Bronchial epithelial cell (primary cell): ENCODE measurements at places on chromosomes 12 and 14.

DNA sequence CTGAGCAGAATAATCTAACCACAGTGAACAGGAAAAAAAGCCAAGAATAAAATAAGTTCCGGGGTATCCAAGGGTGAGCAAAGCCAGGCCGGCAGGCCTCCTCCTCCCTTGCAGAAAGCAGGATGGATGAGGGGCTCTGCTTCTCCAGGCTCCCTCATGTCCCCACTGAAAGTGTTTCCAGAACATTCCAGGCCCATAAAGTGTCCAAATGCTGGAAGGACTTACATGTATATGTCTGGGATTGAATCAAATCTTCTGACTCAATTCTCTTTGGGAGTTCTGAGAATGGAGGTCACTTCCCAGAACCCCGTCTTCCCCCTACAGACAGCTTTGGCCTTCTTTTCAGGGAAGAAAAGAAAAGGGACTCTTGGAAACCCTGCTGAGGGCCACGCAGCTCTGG is 25.0 kb upstream of the BDKRB1 start:
- no peak for DNase-seq

DNA sequence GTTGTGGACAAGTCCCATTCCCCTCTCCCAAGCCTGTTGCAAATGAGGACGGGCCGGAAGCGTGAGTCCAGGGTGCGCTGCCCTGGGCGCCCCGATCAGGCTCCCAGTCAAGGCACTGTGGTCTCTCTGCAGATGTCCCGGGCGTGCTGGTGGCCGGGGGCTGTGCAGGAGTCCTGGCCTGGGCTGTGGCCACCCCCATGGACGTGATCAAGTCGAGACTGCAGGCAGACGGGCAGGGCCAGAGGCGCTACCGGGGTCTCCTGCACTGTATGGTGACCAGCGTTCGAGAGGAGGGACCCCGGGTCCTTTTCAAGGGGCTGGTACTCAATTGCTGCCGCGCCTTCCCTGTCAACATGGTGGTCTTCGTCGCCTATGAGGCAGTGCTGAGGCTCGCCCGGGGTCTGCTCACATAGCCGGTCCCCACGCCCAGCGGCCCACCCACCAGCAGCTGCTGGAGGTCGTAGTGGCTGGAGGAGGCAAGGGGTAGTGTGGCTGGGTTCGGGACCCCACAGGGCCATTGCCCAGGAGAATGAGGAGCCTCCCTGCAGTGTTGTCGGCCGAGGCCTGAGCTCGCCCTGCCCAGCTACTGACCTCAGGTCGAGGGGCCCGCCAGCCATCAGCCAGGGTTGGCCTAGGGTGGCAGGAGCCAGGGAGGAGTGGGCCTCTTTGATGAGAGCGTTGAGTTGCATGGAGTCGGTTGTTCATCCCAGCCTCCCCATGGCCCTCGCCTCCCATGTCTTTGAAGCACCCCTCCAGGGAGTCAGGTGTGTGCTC is 6.3 kb downstream of the SLC25A47 start:
- no peak for DNase-seq

DNA sequence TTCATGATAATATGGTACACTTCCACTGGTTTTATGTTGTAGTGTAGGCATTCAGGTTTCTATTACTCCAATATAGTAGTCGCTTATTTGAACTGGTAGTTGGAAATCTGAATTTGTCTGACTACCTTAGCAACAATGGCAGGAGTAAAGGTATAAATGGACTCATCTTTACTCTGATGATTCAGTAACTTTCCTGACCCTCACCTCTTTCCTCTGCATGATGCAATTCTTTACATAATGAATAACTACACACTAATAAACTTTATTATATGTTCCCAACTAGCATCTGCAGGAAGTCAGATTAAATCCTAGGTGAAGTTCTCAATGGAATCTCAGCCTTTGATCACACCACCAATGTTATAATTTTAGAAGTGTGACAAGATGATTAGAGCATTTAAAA is 70.5 kb upstream of the ATP2B1 start:
- DNase-seq, result peak; percentile 83

DNA sequence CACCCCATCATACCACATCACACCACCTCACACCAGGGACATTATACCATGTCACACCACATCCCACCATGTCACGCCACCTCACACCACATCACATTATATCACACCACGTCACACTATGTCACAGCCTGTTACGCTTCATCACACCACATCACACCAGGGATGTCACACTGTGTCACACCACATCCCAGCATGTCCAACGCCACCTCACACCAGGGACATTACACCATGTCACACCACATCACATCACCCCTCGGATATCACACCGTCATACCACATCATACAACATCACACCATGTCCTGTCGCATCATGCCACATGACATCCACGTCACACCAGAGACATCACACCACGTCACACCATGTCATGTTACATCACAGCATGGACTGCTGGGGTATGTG is 235.5 kb downstream of the TMEM121 start:
- DNase-seq, result no peak

DNA sequence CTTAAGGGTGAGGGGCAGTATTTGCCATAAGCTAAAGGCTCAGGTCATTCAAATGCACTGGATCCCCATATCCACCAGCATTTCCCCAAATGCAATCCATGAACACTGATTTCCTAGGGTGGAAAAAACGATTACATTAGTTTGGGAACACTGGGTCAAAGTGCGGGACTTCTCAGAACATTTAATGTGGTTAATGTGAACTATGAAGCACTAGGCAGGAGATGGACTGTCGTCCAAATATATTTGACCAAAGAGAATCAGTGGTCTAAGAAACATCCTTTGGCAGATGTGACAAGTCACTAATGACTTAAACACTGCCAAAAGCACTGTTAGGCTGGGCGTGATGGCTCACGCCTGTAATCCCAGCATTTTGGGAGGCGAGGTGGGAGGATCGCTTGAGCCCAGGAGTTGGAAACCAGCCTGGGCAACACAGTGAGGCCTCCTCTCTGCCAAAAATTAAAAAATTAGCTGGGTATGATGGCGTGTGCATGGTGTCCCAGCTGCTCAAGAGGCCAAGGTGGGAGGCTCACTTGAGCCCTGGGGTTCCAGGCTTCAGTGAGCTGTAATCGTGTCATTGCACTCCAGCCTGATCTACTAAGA is 205.4 kb downstream of the CALM1 start:
- no peak for DNase-seq

DNA sequence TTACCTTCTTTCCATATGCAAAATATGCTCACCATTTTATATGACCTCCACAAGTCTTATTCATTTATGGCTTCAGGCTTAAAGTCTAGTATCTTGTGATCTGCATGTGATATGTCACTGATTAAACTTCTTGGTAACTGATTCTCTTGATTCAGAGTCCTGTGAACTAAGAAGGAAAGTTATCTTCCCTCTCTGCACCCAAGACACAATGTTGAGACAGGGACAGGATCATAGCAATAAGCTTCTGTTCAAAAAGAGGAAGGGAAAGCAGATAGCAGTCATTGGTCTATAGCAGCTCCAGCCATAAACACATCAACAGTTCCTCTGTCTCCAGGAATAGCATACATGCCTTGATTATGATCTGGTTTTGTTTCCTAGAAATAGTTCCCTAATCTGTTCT is 103.1 kb downstream of the UNC79 start:
- DNase-seq, result no peak

DNA sequence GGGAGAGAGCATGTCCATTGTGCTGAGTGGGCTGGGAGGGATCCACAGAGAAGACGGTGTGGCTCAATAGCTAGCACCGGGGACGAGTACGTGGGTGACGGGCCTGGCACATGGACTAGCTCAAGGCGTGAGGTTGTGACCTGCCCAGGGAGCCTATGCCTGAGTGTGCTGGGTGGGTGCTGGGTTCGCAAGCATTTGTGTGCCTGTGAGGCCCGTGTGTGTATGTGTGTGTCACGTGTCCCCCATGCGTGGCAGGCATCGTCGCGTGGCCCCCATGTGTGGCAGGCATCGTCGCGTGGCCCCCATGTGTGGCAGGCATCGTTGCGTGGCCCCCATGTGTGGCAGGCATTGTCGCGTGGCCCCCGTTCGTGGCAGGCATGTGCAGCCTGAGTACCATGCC is 109.2 kb downstream of the TMEM121 start:
- no peak for DNase-seq

- DNase-seq, result peak; percentile 70
Observed at GRCh38 chr14:98877065-98877464, 394.9 kb downstream of the BCL11B start.

DNA sequence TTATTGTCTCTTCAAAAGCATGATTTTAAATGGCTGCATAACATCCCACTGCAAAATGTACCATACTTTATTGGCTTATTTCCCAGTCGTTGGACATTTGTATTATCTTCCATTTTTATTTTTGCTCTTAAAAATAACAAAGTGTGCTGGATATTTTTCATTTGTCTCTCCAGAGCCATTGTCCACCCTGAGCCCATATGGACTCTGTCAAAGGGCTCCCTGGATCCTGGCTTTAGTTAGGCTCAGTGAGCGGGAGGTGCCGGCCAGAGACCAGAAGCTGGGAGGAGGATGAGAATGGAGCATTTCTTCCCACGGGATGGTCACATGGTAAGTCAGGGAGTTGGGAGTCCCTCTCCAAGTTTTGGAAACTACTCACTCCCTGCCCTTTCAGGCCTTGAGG is 296.9 kb downstream of the NUAK1 start:
- no peak for DNase-seq

DNA sequence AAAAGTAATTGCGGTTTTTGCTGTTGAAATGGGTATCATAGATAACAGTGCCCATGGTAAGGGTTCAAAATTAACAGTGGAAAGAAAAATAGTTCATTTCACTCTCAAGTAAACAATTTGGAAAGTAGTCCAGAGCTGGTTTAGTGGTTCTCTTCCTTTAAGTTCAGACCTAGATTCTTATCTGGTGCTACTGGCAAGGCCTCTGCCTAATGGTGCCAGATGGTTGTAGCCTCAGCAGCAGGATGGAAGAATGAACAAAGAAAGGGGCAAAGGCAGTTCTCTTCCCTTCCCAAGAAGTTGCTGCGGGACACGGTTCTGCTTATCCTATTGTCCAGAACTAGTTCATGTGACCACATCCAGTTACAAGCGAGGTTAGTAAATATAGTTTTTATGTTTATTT is 10.5 kb downstream of the ARG2 start:
- DNase-seq, result no peak

DNA sequence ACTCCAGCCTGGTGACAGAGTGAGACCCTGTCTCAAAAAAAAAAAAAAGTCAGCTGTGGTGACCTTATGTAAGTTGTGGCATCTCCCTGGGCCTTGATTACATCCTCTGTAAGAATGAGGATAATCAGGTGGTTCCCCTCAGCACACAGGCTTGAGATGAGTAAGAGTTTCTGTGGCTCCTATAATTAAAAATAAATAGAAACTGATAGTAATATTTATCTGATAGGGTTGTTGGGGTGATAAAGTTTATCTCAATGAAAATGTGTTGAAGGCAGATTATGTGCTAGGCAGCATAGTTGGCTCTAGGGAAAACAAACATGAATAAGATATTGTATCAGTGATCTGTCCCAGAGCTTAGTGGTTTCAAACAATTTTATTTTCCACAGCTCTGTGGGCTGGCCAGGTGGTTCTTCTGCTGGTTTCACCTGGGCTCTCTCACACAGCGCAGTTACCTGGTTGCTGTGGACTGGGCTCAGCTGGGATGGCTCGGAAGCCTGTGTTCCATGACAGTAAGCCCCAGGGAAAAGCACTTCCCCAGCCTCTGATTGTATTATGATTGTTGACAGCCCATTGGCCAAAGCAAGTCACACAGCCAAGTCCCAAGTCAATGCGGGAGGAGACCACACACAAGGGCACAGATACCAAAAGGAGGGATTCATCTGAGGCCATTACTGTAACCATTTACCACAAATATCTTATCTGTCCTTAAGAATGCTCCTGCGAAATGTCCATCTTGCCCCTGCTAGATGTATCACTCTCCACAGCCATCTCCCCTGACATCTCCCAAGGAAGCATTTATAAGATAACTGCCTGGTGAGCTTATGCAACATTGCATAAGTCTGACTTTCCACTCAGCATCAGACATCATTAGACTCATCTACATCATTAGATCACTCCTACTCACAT is 151.7 kb downstream of the NUAK1 start:
- DNase-seq, result peak; percentile 56

GRCh38 chr12:93967454-93967853 is 180.9 kb upstream of the PLXNC1 start:
- no peak for DNase-seq

- DNase-seq, result no peak
Observed at GRCh38 chr12:109991586-109991985, 4.6 kb downstream of the GIT2 start.

DNA sequence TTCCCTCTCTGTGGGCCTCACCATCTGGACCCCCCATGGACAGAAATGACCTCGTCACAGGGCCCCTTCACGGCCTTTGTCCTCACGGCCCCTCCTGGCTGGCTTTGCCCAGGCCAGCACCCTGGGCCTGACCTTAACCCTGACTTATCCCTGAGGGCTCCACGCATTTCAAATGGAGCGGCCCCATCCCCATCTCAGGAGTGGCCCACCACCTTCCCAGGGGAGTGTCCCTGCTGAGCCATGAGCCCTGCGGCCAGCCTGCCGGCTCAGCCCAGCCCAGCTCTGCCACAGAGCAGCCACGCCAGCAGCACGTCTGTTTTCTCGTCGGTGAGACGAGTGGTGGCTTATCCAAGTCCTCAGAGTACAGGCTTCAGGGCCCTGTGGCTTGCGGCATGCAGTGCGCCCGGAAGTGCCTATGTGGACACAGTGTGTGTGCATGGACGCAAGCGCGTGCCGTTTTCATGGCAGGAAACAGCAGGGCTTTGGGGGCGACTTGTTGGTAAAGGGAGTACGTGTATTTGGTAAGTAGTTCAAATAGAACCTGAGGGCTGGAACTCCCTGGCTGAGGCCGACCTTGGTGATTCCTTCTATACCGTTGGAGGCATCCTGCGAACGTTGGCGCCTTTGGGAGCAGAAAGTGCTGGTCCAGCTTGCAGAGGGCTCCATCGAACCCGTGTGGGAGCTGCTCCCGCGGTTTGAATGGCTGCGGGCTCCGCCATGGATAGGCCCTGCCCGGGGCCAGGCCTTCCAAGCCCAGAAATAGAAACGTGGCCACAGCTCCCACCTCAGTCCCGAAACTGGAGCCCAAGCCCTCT is 52.1 kb downstream of the LRCOL1 start:
- no peak for DNase-seq

- peak; percentile 16 for DNase-seq
Observed at GRCh38 chr12:3342051-3342450, 149.0 kb upstream of the PRMT8 start.

- no peak for DNase-seq
Observed at GRCh38 chr12:93918262-93918661, 230.1 kb upstream of the PLXNC1 start.

GRCh38 chr14:32014057-32014456 is 63.0 kb upstream of the ARHGAP5 start:
- DNase-seq, result no peak

DNA sequence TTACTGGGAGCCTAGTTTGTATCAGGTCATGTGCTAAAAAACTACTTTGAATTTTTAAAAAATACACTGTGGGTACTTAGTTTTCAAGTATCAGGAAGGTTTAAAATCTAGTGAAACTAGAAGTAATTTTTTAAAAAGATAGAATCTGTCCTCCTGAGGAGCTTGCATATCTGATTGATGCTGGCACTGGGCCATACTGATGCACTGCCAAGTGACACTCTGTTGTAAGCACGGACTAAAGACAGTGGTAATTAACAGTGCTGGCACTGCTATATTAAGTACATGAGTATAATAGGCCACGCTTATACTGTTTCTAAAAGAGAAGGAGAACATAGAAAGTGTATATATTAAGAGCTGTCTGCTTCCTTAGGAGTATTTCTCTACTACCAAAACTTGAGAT is 10.0 kb upstream of the TBC1D30 start:
- no peak for DNase-seq
